ENCODE measurements at places on chromosomes 11 and 22.

DNA sequence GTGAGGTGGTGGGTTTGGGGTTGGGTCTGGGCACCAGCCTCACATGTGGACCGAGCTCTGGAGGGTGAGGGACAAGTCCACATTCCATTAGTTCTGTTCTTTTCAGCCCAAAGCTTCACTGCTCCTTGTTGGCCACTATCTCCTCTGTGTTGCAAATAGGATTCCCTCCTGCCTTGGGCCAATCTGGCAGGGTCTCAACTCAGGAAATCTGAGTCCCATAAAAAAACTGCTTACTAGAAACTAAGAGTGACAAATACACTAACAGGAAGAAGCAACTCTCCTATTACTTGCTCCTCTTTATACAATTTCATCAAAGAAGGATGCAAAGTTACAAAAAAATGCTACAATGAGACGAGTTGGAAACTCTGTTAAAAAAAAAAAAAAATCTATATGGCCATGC is 66.2 kb upstream of the CSNK1E start:
- DNase-seq: no peak

DNA sequence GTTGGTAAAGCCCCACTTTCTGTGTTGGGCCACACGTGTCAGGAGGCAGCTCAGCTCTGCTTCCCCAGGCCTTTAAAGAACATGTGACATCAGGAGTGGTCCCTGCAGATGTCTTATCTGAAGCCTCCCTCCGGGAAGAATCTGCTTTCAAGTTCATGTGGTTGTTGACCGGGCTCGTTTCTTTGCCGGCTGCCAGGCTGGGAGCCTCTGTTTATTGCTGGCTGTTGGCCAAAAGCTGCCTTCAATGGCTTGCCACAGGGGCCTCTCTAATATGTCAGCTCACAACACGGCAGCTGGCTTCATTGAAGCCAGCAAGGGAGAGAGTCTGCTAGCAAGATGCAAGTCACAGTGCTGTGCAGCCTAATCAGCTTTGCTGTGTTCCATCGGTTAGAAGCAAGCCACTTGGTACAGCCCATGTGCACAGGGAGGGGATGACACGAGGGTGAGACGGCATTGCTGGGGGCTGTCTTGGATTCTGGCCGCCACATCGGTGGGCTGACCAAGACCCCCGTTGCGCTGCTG is 14.6 kb downstream of the MRGPRF start:
- DNase-seq: peak; percentile 40

DNA sequence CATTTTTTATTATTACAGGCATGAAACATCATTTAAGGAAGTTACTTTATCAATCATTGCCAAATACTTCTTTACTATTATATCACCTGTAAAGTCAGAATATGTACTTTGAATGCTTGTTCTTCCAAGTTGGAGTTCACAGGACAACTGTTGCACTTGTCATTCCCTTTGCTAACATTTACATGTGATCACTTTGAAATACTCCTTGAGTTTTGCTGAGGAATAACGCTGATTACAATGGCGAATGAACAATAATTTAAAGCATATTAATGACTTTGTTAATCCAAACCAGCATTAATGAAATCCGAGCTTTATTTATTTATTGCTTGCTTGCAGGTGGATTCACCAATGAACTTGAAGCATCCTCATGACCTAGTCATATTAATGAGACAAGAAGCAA is 20.2 kb downstream of the TTC17 start:
- DNase-seq: no peak

DNA sequence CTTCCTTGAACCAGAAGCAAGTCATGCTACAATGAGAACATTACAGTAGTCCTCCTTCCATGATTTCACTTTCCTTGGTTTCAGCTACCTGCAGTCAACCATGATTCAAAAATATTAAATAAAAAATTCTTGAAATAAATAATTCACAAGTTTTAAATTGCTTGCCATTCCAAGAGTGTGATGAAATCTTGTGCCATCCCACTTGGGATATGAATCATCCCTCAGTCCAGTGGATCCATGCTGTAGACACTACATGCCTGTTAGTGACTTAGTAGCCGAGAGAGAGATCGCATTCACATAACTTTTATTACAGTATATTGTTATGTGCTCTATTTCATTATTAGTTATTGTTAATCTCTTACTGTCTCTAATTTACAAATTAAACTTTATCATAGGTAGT is 6.0 kb downstream of the HOATZ start:
- no peak for DNase-seq

- DNase-seq: no peak
Measured at GRCh38 chr11:57251037-57251436, 14.0 kb upstream of the APLNR start.

DNA sequence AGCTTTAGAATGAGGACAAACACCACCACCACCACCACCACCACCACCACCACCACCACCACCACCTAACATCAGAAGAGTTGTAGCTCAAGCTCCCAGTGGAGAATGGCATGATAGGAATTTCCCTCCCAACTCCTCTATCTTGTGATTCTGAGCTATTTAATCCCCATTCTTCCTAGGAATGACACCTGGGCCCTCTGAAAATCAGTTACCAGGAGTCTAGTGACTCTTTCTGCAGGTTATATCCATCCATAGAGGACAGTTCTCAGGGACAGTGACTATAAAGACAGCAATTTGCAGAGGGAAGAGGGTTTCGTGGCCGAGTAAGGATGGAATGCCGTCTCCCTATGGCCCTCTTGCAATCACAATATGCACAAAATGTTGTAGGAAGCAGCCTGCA is 27.8 kb downstream of the MYH9 start:
- no peak for DNase-seq

DNA sequence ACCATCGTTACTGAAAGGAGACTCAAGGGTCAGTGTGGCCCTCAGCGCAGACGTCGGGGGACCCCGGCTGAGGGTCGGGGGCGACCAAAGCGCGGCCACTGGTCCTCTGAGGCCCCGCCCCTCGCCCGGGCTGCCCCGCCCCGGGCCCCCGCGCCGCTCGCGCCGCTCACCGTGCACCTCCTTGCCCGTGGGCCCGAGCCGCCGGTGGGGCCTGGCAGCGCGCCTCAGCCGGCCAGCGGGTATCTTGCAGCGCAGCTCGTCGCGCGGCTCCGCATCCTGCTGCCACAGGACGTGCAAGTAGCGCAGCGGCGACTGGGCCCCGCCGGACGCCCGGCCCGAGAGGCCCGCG is 419 bp downstream of the ANKRD54 start:
- DNase-seq: no peak

DNA sequence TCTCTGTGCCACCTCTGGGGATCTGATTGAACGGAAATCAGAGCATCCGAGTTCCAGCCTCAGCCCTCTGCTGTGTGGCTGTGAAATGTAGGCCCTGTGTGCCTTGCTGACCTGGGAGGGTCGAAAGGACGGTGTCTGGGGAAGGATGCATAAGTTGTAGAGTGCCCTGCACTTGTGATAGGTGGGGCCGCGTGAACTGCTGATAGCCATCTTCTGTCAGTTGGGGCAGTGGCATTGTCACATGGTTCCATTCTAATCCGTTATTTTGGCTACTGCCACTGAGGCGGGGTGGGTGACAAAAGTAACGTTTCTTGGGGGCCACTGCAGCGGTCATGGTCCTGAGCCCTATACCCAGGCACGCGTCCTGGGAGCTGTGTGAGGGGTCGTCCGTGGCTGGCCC is 63.4 kb downstream of the LRP5 start:
- no peak for DNase-seq

DNA sequence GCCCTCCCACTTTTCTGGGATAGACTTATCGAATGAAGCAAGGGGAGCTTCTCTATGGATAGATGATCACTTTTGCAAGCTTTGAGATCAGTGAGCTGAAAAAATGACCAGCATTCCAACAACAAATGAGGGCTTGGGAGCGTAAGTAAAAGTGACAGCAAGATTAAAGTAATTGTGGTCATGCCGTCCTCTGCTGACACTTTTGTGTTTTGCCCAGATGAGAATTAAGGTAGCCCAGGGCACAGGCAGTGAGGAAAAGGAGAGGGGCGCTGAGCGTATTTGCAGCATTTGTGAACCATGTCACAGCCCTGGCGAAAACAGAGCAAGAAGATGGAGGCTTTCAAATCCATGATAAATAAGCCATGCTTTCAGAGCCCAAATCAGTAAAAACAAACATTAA is 24.6 kb upstream of the TMA7B start:
- DNase-seq: peak; percentile 4

- no peak for DNase-seq
Measured at GRCh38 chr11:10701982-10702381, 8.4 kb upstream of the IRAG1 start.

DNA sequence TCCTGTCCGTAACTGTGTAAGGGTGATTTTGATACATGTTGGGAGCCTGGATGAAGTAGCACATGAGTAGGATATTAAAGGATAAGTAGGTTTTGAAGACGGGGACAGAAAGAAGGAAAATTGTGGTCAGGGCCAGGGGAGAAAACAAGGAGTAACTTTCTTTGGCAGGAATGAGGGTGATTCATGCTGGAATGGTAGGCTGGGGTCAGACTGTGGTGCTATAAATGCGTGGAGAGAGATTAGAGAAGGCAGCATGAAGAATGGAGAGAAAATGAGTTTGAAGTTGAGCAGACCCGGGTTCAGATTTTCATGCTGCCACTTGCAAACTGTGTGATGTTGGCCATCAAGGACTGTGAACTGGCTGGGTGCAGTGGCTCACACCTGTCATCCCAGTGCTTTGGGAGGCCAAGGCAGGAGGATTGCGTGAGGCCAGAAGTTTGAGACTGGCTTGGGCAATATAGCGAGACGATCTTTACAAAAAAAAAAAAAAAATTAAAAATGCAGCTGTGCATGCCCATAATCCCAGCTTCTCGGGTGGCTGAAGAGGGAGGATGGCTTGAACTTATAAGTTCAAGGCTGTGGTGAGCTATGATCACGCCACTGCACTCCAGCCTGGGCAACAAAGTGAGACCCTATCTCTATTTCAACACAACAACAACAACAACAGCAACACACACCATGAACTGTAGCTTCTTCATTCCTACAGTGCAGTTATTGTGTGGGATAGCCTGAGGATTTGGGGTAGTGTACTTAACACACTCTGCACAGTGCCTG is 22.3 kb downstream of the ZBTB16 start:
- DNase-seq: no peak

DNA sequence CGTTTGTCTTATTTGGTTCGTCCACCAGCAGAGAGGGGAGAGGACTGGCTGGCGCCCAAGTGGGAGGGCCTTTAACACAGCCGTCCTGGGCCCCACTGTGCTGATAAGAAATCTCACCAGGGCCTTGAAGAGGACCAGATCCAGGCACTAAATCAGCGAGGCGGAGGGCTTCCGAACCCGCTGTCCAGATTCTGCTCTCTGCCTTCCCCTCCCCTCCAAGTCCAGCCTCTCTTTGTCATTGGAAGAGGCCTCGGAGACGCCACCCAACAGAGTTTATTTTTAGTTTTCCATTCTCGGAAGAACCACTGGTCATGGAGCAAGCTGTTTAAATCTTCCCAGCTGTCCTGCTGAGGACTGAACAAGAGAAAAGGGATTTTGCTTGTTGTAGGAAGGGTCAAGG is 9.3 kb upstream of the FXYD6 start:
- DNase-seq: no peak

GRCh38 chr11:65777821-65778361 is 2.9 kb downstream of the AP5B1 start:
- no peak for DNase-seq

DNA sequence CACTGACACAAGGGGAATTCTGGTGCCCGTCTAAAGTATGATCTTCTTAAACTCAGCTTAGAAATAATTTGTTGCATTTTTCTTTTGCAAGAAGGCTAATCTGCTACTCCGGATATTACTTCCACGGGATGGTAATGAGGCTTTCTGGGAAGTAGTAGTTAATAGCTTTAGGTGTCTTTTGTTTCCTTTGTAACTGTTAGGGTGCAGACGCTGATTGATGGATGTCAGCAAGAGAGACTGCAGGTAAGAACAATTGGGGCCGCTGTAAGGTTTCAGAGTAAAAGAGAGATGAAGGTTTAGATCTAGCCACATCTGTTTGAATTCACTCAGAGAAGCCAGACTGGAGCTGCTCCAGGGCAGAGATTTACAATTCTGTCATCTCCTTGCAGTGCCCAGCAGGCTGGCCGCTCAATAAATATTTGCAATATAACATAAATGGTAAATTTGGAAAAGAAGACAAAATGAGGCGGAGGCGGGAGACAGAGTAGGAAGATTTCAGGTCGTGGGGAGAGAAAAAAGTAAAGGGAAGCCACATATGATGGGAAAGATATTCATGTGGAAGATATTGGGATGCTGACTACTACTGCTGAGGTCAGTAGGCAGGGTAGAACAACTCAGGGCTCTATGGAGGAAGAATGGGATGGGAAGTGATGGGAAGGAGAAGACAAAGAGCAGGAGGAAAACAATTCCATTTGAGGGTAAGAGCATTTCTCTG is 320.5 kb downstream of the AASDHPPT start:
- DNase-seq: peak; percentile 30

- no peak for DNase-seq
Measured at GRCh38 chr11:29527391-29527936, 489.4 kb downstream of the KCNA4 start.

GRCh38 chr22:26712158-26712557 is 54.8 kb downstream of the MIAT start:
- DNase-seq: no peak

GRCh38 chr11:17197431-17197898 is 10.3 kb downstream of the PIK3C2A start:
- DNase-seq: no peak

DNA sequence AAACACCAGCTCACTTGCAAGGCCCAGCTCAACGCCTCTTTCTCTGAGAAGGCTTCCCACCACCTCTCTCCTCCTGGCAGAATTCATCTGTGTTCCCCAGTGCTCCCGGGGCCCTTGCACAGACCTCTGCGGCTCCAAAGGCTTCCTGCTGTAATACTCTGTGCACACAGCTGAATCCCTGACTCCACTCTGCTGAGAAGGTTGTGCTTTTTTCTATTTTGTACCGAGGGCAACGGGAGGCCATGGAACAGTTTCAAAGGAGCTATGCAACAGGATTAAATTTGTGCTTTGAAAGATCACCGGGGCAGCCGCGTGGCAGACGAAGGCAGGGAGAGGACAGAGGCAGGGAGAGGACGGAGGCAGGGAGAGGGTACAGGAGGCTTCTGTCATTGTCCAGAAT is 49.2 kb upstream of the SYT7 start:
- DNase-seq: no peak

DNA sequence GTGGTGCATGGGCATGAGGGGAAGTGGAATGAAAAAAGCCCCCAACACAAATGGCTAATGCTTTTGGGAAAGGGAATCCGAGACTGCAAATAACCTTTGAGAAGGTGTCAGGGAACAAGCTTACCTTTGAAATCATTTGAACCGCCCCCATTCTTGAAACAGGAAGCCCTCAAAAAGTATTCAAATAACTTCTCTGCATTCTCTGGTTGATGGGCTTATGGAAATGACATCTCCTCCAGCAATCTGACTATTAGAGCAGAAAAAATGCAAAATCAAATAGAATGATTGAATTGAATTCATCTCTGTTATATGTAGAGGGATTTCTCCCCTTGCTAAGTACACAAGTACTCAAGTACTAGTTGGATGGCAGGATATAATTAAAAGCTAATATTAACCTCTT is 409.9 kb downstream of the TMEM135 start:
- DNase-seq: no peak

GRCh38 chr11:57056735-57057134 is 68.0 kb downstream of the OR5AK2 start:
- DNase-seq: no peak
